ENCODE measurements at places on chromosomes 4 and X. TPM values are rescaled to one million over a fixed set of nuclear protein-coding genes. Genes with fewer than 3 reads are reported as not detected.

DNA sequence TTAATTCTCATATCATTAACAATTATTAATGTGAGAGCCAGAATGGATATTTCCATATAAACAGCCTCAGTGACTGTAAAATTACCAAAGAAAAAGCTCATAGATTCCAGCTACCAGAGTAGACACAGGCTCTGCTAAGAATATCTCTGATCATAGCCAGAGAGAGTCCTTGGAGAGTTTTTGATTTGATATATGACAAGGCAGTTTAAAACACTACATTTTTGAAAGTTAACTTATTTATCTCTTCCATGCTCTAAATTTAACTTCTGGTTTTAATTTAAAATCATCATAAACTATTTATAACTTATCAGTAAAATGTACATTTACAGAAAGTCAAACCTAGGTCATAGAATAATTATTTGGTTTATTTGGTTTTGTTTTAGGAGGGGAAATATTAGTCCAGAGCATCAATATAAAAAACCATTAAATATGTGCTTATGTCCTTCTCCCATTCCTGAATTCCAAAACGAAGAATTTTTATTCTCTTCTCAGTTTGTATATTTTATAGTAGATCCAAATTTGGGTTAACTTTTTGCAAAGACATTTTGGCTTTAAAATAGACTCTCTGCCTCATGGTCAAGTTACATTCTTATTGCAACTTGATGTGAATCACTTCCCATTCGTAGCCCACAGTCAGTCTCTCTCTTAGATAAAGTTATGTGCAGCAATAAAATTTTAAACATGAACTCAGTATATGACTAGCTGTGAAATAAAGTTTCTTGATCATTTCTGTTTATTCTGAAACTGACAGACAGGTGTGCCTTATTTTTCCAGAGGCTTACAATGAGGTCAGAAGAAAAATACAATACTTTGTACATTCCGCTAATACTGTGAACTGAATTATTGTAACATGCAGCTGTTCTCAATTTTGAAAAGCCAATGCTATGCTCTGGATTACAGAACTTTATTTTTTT lies 267.1 kb downstream of the PAPSS1 start:
- DNase-seq: no peak
- no peaks in the 10 kb centered on the region for H3K4me1 ChIP-seq
- H3K36me3 ChIP-seq: no peaks in the 10 kb centered on the region
- no peaks in the 10 kb centered on the region for H3K27me3 ChIP-seq

The PPARGC1A gene
- total RNA-seq: not detected

DNA sequence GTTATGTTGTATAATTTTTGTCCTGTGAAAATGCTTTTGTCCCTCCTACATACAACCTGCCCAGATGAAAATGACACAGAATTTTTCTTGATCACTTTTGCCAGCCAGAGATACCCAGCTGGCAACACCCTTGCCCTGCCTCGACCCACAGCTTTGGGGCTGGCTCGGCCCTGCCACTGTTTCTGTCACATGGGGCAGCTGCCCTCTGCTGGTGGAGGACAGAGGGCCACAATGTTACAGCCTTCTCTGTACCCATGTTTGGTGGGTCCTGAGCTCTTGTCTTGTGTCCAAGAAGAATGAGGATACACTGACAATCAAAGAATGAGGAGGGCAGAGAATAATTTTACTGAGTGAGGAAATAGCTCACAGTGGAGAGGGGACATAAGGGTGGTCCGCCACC lies 31.1 kb downstream of the BMP15 start:
- H3K27ac ChIP-seq: no peak overlapping the region
- no peak overlapping the region for H3K4me3 ChIP-seq
- DNase-seq: no peak
- peaks cover 6% of the 10 kb centered on the region for H3K27me3 ChIP-seq

DNA sequence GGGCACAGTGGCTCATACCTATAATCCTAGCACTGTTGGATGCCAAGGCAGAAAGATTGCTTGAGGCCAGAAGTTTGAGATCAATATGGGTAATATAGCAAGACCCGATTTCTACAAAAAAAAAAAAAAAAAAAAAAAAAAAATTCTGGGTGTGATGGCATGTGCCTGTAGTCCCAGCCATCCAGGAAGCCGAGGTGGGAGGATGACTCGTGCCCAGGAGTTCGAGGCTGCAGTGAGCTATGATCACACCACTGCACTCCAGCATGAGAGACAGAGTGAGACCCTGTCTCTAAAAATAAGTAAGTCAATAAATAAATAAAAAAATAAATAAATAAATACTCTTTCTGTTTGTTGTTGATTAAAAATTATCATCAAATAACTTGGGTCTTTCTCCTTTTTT lies 62.4 kb upstream of the BMPR1B start:
- no peak overlapping the region for H3K4me3 ChIP-seq
- H3K4me1 ChIP-seq: no peaks in the 10 kb centered on the region
- no peaks in the 10 kb centered on the region for H3K27me3 ChIP-seq

GRCh38 chr4:82696117-82696860 lies 102.3 kb downstream of the SCD5 start:
- no peaks in the 10 kb centered on the region for H3K4me1 ChIP-seq
- H3K27ac ChIP-seq: no peak overlapping the region
- no peaks in the 10 kb centered on the region for H3K27me3 ChIP-seq
- DNase-seq: no peak
- no peak overlapping the region for H3K4me3 ChIP-seq
- no peaks in the 10 kb centered on the region for H3K36me3 ChIP-seq

- no peaks in the 10 kb centered on the region for H3K27me3 ChIP-seq
- peaks cover 12% of the 10 kb centered on the region for H3K36me3 ChIP-seq
- H3K4me3 ChIP-seq: no peak overlapping the region
These were observed 240.3 kb downstream of the DCLK2 start for GRCh38 chr4:150318527-150318926.

GRCh38 chr4:152485726-152486276 lies 50.1 kb downstream of the FBXW7 start:
- H3K27ac ChIP-seq: peak overlapping the region; percentile 84
- no peaks in the 10 kb centered on the region for H3K27me3 ChIP-seq
- peaks cover 45% of the 10 kb centered on the region for H3K4me1 ChIP-seq
- peaks cover 28% of the 10 kb centered on the region for H3K36me3 ChIP-seq
- peak overlapping the region; percentile 59 for H3K4me3 ChIP-seq
- DNase-seq: peak; percentile 66

- DNase-seq: no peak
- peaks cover 17% of the 10 kb centered on the region for H3K36me3 ChIP-seq
- H3K27me3 ChIP-seq: no peaks in the 10 kb centered on the region
- no peak overlapping the region for H3K4me3 ChIP-seq
These were observed 8.2 kb downstream of the FAM3A start for GRCh38 chrX:154507673-154508383.

DNA sequence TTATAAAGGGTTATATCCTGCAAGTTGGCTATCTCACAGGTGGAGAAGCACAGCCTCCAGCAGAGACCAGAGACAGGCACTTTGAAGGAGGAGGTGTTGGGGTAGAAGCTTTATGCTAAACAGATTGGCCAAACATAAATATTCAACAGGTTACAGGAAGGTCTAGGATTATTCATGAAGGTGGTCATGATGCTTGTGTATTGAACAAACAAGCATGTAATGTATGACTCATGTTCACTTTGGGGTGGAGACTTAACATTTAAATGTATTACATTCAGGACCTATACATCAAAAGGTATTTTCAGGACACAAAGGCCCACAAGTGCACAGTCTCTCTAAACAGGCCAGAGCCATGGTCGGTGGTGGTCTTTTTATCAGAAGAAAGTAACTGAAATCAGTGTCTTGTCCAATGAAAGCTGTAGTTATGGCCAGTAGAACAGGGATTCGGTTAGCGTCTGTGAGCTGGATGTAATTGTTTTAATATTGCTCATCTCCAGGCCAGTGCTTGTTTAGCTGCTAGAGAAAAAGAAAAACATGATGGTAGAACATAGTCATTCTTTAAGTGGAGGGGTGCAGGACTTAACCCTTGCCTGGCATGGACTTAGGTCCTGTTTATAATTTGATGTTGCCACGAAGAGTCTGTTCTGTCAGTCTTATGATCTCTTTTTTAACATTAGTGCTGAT lies 555.2 kb upstream of the PCDH10 start:
- H3K36me3 ChIP-seq: no peaks in the 10 kb centered on the region
- H3K27ac ChIP-seq: no peak overlapping the region
- H3K27me3 ChIP-seq: no peaks in the 10 kb centered on the region
- DNase-seq: no peak

DNA sequence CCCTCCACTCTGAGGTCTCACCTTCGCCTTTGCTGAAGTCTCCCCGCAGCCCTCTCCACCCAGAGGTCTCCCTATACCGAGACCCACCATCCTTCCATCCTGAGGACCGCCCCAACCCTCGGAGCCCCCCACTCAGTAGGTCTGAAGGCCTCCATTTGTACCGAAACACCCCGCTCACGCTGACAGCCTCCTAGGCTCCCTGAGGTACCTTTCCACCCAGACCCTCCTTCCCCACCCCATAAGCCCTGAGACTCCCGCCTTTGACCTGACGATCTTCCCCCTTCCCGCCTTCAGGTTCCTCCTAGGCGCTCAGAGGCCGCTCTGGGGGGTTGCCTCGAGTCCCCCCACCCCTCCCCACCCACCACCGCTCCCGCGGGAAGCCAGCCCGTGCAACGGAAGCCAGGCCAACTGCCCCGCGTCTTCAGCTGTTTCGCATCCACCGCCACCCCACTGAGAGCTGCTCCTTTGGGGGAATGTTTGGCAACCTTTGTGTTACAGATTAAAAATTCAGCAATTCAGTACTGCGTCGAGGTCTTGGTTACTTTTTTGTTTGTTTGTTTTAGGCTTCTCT lies 5.0 kb downstream of the SOD3 start:
- H3K4me1 ChIP-seq: no peaks in the 10 kb centered on the region
- peaks cover 43% of the 10 kb centered on the region for H3K27me3 ChIP-seq
- DNase-seq: no peak
- H3K27ac ChIP-seq: no peak overlapping the region

- no peaks in the 10 kb centered on the region for H3K4me1 ChIP-seq
- H3K27me3 ChIP-seq: peaks cover 3% of the 10 kb centered on the region
- no peak overlapping the region for H3K4me3 ChIP-seq
- no peak overlapping the region for H3K27ac ChIP-seq
- no peak for DNase-seq
These were observed 9.6 kb upstream of the IL13RA1 start for GRCh38 chrX:118717678-118718391.

DNA sequence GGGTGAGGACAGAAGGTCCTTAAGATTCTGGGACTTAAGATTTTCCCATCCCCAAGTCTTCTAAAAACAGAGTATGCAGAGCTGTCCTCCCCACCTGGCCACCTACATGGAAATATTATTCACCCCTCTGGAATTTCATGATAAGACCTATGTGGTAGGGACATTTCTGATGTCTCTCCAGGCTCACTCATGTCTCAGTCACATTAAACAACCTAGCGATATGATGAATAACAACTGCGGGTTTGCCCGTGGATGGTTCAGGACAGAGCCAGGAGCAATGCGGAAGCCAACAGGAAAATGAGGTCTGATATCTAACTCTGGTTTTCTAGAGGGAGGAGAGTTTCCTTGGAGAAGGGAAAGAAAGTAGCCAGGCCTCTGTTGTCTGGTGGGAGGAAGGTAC lies 47.4 kb downstream of the TEX13A start:
- H3K4me3 ChIP-seq: no peak overlapping the region
- no peaks in the 10 kb centered on the region for H3K4me1 ChIP-seq
- H3K27me3 ChIP-seq: no peaks in the 10 kb centered on the region

GRCh38 chr4:137529432-137529831 lies 2.9 kb downstream of the PCDH18 start:
- no peak overlapping the region for H3K4me3 ChIP-seq
- no peaks in the 10 kb centered on the region for H3K4me1 ChIP-seq
- no peak overlapping the region for H3K27ac ChIP-seq
- no peaks in the 10 kb centered on the region for H3K27me3 ChIP-seq

GRCh38 chr4:1356181-1356998 lies 9.4 kb downstream of the UVSSA start:
- no peaks in the 10 kb centered on the region for H3K27me3 ChIP-seq
- no peak overlapping the region for H3K4me3 ChIP-seq
- H3K27ac ChIP-seq: no peak overlapping the region
- no peaks in the 10 kb centered on the region for H3K36me3 ChIP-seq
- DNase-seq: peak; percentile 58

- H3K4me3 ChIP-seq: no peak overlapping the region
- H3K4me1 ChIP-seq: no peaks in the 10 kb centered on the region
These were observed 216.1 kb upstream of the TLL1 start for GRCh38 chr4:165656829-165657490.

DNA sequence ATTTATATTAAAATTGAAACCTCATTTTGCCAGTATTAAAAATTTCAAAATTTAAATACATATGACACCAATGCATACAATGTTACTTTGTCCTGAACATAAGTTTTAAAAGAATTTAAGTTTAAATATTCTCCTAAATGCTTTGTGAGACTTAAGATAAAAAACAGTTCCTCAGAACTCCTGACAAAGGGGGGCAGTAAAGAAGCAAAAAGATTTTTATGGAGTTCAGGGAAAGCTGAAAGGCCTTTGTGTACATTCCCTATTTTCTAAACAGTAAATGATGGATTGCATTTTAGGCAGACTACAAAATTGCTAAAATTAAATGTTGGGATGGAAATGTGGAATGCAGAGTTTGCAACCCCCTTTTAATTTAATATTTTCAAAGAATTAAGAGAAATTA lies 81.7 kb downstream of the SNCA start:
- no peaks in the 10 kb centered on the region for H3K4me1 ChIP-seq
- H3K36me3 ChIP-seq: no peaks in the 10 kb centered on the region
- H3K27ac ChIP-seq: no peak overlapping the region
- no peak for DNase-seq
- peaks cover 3% of the 10 kb centered on the region for H3K27me3 ChIP-seq

DNA sequence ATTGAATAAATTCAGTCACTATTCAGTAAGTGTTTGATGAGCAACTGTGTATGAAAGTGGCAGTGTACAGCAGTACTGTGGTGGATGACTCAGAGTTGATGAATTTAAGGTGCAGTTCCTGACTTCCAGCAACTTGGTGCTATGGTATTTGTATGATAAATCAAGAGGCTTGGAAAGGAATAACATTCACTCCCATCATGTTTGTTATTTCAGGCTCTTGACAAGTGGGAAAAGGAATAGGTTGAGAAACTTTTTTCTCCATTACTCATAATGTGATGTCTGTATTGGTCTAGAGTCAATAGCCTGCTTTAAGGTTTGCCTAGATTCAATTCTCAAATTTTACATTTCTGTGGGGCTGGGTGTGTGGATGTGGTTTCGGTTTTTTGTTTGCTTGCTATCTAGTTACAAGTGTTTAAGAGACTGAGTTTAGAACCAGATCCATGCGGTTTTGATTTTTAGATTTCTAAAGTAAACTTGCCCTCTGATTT lies 35.1 kb upstream of the CYP2U1 start:
- peaks cover 5% of the 10 kb centered on the region for H3K4me1 ChIP-seq
- H3K4me3 ChIP-seq: no peak overlapping the region
- no peak for DNase-seq
- no peak overlapping the region for H3K27ac ChIP-seq
- H3K27me3 ChIP-seq: peaks cover 32% of the 10 kb centered on the region

The REPS2 gene
- total RNA-seq: not detected

The CCKAR gene
- not detected for total RNA-seq

Data from activated CD8-positive, alpha-beta memory T cell treated with anti-CD3 and anti-CD28 coated beads, Interleukin-2, amount 10 ng/mL, durations not matched to agents 7 days and 5 days (primary cell).